ENCODE measurements at places on chromosomes 3 and 15.

DNA sequence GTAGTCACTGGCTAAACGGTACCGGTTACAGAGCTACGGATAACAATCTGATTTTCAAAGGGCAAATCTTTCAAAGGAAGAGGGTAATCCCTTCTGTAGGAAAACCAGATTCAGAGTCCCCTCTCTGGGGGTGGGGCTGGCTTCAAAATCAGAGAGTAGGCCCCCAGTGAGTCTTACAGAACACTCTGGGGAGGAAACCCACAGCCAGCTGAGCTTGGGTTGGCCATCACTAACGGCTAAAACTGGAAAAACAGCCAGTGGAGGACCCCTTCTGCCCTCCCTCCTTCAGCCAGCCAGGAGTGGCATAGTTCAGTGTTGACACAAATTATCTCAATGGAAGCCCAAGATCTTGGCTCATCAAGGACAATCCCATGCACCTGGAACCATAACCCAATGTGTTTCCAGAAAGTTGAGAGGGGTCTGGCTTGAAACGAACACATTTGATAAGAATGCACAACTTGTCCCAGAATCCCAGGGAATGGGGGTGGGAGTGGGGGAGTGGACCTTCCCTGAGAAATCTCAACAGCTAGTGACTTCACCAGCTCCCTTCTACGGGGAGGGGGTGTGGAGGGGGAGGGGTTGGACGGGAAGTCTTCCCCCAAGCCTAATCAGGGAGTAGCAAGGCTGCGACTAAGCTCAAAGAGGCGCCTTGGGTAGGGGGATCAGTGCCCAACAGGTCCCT lies 1.0 kb downstream of the RASL12 start:
- DNase-seq: peak; percentile 89

- no peak for DNase-seq
Observed at GRCh38 chr3:107921038-107921437, 169.8 kb downstream of the CD47 start.

GRCh38 chr15:69400850-69401249 lies 13.3 kb upstream of the KIF23 start:
- no peak for DNase-seq

DNA sequence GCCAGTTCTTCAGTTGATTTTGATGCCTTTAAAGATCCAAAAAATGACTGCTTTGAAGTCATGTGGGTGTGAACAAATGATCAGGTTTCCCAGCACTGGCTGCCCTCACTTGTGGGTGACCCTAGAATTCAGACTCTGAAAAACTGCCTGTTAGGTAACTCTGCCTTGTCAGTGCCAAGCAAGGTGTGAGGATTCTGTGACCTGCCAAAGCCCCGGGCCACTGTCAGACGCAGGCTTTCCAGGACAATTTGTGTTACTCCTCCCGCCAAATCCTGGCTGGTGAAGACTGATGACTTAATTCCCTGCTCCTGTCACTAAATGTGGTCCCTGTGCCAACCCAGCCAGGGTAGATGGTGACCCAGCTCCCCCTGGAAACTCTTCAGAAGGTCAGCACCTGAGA lies 99.2 kb upstream of the PSMD6 start:
- DNase-seq: no peak

DNA sequence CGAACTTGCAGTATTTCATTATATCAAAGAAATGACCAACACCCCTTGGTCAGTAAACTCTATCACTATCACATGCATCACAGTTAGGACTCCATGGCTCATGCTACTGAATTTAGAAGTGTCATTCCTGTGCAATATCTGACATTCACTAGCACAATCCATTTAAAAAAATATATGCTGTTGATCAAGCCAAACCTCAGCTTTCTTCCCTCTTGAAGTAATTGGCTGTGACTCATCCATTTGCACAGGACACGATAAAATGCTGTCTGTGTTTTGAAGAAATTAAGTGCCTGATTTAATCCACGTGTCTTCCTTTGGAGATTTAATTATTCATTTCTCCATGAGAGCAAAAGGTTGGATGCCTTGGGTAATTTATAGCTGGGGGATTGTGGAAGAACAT lies 38.9 kb downstream of the CPNE4 start:
- no peak for DNase-seq

GRCh38 chr15:94193906-94194305 lies 37.5 kb upstream of the MCTP2 start:
- no peak for DNase-seq

DNA sequence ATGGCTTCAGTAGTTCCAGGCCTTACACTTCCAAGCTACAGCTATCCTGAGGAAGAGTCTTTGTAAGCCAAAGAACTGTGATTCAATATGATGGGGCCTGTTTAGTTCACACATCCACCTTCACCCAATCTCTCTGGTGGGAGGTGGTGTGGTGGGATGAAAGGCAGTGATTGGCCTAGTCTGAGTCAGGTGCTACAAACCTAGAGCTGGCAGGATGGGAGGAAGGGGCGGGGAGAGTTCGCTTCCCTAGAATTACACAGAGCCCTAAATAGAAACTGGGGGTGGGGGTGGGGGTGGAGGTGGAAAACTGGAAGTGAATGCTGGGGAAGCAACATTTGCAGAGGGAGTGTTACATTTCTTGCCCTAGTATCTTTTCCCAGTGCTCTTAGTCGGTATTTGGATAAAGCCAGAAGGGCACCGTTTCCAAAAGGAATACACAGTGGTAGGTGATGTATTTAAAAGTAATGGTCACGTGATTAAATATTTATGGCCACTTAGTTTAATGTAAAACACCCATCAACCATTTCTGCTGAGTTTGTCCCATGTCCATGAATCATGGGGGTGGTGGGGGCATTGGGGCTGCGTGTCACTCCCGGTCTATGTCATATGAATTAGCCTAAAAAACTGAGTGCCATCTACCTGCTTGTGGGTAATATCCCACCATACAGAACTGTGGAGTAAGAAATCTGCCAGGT lies 247.6 kb upstream of the PROK2 start:
- no peak for DNase-seq

DNA sequence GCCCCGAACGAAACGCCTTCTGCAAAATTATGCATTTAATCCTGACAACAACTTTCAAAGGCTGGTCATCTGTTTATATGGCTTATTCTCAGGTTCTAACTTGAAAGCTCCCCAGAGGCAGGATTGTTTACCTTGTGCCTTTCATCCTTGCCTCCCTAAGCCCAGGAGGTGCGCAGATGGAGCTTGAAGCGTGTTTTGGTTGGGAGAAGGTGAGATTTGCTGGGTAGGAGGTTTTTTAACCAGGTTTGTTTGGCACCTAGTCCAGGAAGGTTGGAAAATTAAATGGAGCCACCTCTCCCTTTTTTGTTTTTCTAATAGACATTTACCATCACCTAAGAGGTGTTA lies 675 bp downstream of the TSEN2 start:
- no peak for DNase-seq

DNA sequence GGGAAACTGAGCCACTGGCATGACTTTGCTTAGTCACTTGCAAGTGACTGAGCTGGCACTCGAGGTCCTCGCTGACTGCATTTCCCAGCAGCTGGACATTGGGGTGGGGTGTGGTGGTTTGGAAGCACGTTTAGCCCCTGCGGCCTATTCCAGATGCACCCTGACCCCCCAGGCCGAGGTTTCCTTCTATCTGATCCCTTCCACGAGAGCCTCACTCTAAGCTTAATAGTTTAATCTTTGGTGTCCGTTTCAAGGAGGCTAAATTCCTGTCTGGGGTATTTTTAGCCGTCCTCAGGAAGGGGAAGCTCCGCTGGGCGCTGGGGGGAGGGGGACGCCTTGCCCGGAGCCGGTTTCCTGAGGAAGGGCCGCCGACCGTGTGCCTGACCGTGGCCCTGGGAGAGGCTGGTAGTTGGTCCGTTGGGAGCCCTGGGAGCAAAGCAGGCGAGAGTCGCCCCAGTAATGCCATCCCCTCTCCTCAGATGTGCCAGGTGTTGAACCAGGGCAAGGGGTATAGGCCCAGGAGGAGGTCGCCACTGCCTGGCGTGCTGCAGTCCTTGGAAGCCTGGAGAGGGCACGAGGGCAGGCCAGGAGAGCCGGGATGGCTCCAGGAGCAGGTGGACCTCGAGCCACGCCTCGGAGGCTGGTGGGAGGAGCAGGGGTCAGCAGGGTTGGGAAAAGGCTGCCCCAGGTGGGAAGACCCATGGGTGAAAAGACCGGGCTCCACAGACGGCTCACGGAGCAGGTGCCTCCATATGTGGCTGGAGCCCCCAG lies 37.2 kb downstream of the IDH2 start:
- no peak for DNase-seq

DNA sequence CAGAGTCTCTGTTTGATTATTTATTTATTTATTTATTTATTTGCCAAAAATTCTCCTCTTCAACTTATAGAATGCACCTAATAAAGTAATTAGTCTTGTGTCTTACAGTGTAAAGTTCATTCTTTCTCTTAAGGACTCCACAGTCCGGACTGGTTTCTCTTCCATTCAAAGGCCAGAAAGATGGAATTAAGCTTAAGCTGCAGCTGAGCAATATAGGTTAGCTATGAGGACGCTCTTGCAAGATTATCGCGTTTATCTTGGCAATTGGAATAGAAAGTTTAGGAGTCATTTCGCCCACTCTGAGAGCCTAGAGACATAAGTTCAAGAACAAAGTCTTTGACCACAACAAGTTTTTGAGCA lies 15.0 kb downstream of the TAGLN3 start:
- no peak for DNase-seq

DNA sequence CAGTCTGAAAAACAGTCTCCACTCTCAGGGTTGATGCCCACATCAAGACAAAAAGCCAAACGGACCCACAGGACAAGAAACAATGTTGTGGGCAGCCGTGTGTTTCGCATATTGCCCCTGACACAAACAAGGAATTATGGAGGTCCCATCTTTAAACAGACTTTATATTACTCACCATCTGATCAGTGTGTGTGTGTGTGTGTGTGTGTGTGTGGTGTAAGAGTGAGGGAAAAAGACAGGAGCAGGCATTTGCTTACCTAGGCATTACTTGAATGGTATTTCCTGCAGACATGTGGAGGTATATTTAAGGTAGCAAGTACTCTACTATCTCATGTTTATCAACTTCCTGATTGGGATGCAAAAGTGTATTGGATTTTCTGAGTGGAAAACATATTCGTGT lies 136.3 kb downstream of the TMCO5A start:
- DNase-seq: no peak

DNA sequence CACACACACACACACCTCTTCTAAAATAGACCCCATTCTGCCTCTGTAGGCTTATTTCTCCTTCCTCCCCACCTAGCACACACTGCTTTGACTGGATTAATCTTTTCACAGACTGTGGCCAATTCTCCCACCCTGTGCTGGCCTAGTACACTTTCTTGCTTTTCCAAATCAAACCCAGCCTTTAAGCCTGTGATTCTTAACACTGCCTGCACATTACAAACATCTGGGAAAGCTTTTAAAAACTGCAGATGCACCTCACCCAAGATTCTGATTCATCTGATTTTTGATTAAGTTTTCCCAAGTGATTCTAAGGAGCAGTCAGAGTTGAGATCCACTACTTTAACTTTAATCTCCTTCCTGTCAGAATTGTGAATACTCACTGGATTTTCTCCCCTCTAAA lies 12.8 kb downstream of the CSNK1G1 start:
- DNase-seq: no peak

DNA sequence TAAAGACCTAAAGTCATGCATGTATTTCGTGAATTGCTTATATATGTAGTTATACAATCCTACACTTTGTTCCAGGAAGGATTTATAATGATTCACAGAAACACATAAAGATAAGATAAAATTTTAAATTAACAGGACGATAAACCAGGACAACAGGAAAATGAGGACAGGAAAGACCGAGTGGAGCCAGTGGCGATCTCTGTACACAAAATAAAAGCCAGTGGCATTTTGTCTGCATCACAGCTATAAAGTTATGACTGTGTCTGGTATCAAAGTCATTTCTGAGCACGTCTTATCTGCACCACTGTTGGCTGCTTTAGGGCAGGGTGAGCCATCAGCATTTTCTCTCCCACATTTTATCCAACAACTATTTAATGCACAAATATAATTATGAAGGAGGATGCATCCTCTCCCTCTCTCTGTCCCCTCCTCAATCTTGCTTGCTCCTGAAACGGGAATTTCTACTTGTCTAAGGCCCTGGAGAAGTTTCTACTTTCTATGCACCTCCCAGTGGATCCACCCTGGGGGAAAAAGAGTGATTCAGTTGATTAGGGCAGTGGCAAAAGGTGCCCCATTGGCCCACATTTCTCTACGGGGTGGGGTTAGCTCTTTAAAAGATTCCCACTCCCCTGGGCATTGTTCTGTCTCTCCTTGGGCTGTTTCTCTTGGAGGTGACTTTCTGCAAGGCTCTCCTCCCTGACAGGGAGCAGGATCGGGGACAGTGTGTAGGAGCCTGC lies 159.4 kb upstream of the UBE2E1 start:
- no peak for DNase-seq

- DNase-seq: no peak
Observed at GRCh38 chr15:99556011-99556410, 9.8 kb upstream of the MEF2A start.

DNA sequence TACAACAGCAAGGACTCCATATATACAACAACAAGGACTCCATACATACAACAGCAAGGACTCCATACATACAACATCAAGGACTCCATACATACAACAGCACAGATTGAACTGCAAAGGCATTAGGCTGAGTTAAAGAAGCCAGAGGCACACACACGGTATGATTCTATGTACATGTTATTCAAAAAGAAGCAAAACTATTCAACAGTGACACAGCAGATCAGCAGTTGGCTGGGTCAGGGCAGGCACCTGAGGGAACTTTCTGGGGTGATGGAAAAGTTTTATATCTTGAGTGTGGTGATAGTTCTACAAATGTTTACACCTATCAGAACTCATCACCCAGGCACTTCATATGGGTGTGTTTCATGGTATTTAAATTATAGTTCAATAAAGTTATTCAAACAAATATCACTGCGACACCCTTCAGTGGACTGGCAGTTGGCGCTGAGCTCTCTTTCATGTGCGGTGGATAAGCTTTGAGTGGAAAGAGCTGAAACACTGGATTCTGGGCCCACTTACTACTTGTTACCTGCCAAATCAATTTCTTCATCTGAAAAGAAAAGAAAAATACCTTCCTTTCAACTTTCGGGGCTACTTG lies 28.0 kb downstream of the RFTN1 start:
- DNase-seq: no peak

DNA sequence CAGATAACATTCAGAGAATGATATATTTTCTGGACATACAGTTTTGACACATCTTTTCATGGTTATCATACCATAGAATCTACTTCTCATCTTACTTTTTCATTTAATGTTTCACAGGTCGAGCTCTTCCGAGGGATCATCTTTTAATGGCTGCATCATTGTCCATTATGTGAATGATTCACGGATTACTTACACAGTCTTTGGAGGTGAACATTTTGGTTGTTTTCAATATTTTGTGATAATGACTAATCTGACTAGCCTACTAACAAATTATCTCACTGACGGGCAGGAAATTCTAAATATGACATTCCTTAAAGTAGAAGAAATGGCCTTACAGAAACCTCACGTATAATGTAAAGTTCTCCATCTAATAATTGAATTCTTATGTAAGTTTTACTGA lies 209.1 kb upstream of the STRIT1 start:
- DNase-seq: no peak

GRCh38 chr3:37227870-37228549 lies 53.6 kb upstream of the LRRFIP2 start:
- DNase-seq: no peak

- DNase-seq: no peak
Observed at GRCh38 chr15:79058260-79058850, 32.2 kb downstream of the RASGRF1 start.

GRCh38 chr15:98455904-98456303 lies 192.4 kb upstream of the IGF1R start:
- DNase-seq: no peak

All from ascending aorta (tissue), 2 donors.